ENCODE measurements at places on chromosomes 1 and 21.

GRCh38 chr1:200248541-200248940 lies 161.3 kb downstream of the ZNF281 start:
- DNase-seq: no peak

DNA sequence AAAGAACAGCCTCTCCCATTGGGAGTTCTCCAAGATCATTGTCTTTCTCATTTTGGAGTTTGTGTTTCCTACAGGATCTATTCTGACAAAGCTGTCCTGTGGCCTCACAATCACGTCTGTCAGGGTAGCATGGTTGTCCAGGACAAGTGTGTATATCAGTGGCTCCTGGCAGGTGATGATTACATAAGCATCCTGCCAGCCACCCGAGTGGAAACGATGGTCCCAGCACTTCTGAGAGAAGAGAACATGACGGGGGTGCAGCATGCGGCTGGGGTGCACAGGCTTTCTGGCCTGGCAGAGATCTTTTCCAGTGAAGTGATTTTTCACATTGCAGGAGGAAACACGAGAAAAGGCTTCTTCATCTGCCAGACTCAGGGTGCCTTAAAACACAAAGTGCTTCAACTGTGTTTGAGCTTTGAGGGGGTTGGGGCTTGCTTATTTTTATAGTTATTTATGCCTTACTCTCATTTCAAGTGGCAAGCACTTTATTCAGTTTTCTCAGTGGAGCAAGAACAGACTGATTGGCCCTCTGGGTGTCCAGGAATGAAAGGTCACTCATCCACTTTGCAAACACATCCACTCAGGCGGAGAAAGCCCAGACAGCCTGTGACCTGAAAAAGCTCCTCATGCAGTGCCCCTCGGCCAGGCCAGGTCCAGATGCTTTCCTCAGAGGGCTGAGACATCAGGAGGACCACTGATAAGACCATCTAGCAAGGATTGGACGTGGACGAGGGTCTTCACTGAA lies 186.0 kb downstream of the DUSP10 start:
- DNase-seq: no peak

- DNase-seq: no peak
Observed at GRCh38 chr1:40722622-40723021, 31.1 kb downstream of the NFYC start.

- DNase-seq: peak; percentile 49
Observed at GRCh38 chr1:185670187-185670627, 64.0 kb upstream of the HMCN1 start.

DNA sequence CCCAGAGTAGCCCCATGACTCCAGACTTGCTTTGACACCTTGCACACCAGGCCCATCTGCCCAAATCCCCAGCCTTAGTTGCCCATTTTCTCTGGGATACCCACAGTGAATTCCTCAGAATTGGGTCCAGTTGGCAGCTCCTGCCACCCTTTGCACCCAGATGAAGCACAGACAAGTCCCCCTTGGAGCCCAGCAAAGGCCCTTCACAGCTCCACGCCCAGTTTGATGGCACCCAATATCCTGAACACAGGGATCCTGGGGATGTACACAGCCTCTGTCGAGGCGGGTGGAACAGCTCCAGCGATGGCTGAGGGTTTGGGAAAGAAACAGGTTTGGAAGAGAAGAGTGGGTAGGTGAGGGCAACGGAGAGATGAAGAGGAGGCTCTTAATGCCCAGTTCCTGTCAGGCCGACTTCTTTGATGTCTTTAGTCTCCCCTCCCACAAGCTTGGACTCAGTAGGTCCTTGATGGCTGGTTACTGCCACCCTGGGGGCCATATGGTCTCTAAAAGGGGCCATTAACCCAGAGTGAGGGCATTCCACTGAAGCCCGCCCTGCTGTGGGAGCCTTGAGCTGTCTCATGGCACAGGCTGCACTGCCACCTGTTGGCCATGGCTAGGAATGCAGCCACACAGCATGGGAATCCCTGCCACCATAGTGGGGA lies 21.7 kb downstream of the TMEM53 start:
- peak; percentile 88 for DNase-seq

DNA sequence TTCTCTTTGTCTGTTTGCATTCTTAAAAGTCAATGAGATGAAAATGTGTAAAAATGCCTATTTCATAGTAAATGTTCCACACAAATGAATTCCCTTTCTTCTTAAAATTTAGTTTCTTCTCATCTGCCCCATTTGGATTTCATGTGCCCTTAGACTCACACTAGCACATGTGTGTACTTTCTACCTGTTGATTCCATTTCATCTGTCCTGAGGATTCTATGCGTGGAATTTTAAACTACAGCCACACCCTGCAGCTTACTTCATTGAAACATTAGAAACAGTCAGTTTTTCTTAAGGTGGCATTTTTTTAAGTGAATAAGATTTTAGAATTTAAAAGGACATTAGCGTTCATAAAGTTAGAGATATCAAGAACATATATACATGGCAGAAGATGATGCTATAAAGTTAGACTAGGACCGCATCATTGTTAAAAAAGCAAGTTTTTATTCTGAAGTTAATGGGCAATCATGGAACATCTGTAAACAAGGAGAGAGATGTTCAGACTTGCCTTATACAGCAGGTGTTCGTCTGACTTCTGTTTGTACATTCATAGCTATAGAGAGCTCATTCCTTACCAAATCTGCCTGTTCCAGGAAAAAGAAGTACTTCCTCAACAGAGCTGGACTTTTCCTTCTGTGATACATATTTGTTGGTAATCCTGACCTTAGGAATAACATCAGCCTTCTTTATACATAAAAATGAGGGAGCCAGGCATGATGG lies 3.9 kb upstream of the TUT4 start:
- DNase-seq: no peak

- DNase-seq: peak; percentile 36
Observed at GRCh38 chr1:119739150-119739549, 27.4 kb downstream of the PHGDH start.

DNA sequence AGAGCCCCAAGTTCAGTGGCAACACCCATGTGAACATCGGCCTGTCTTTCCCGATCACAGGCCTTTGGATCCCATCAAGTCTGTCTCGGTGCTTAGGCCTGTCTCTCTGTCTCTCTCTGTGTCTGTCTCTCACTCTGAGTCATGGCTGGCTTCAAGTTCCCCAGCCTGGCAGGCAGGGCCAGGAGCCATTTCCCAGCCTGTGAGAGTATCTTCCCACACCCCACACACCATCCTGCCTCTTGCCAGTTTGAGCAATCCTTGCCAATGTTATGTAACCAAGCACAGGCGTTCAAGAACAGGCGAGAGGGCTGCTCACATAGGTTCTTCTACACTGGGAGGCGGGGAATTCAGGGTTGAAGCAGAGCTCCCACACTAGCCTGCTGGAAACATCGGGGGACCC lies 70.0 kb upstream of the TMEM51 start:
- DNase-seq: no peak

GRCh38 chr1:111448482-111448917 lies 556 bp downstream of the WDR77 start:
- no peak for DNase-seq

- no peak for DNase-seq
Observed at GRCh38 chr1:190322274-190322673, 155.4 kb downstream of the BRINP3 start.

DNA sequence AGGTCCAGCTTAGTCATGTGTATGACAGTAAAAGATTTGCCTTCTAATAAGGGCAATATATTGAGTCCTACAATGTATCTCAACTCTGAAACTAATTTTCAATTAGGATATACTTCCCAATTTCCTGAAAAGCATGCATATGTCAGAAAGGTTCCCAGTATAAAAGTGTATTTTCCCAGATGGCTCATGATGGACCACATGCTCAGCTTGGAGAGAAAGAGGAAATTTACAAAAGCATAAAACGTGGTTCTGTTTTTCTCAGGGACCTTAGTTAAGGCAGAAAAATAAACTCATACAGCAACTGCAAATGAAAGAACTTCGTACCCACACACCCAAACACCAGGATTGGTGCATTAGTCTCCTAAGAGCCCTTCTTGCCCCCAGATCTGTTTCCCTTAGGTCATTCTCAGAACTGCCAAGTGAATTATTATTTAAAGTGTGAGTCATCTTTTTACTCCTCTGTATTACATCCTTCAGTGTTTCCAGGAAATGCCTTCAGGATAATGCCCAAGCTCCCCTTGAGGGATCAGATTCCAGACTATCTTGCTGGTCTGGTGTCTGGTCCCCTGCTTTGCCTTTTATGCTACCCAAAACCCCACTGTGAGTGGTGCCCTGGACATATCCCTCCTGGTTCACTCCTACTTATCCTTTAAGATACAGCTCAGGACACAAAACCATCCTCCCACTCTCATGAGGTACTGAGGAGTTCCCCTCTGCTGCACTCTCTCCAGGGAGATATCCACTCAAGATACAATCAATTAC lies 57.4 kb downstream of the SSX2IP start:
- DNase-seq: no peak

GRCh38 chr1:168654198-168654915 lies 74.6 kb downstream of the DPT start:
- DNase-seq: no peak

GRCh38 chr1:236119943-236120484 lies 22.3 kb upstream of the GPR137B start:
- DNase-seq: no peak

DNA sequence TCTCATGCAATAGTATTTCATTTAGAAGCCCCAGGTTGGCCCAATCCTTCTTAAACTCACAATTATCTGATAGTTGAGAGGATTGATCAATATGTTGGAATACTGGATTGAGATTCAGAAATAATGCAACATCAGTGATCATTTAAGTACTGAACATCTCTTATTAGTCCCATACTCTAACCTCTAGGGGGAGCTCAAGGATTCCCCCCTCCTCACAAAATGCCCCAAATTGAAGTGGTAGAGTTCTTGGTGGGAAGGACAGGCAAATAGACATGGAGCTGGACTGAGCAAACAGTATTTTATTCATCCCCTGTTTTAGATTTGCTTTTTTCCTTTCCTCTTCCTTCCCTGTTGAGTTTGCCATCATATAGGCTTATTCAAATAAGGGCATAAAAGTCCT lies 62.8 kb downstream of the NGF start:
- DNase-seq: no peak

DNA sequence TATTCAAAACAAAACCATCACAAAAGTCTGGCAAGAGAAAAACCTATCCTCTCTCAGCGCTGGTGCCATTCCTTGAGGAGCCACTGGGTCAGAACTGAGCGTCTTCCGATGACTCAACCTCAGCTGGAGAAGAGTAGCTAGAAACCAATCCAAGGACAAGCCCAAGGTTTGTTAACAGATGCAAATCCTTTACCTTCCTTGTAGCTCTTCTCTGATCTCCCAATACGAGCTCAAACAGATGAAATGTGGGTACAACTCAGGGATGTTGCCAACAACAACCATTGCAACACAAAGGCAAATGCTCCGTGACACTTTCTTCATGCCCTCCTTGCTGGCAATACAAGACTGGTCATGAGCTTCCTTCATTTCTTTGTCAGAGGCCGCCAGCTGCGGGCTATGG lies 337.1 kb downstream of the SIPA1L2 start:
- DNase-seq: no peak

GRCh38 chr1:62210960-62211359 lies 16.3 kb downstream of the L1TD1 start:
- DNase-seq: no peak

GRCh38 chr1:185215911-185216310 lies 58.9 kb downstream of the SWT1 start:
- DNase-seq: no peak

DNA sequence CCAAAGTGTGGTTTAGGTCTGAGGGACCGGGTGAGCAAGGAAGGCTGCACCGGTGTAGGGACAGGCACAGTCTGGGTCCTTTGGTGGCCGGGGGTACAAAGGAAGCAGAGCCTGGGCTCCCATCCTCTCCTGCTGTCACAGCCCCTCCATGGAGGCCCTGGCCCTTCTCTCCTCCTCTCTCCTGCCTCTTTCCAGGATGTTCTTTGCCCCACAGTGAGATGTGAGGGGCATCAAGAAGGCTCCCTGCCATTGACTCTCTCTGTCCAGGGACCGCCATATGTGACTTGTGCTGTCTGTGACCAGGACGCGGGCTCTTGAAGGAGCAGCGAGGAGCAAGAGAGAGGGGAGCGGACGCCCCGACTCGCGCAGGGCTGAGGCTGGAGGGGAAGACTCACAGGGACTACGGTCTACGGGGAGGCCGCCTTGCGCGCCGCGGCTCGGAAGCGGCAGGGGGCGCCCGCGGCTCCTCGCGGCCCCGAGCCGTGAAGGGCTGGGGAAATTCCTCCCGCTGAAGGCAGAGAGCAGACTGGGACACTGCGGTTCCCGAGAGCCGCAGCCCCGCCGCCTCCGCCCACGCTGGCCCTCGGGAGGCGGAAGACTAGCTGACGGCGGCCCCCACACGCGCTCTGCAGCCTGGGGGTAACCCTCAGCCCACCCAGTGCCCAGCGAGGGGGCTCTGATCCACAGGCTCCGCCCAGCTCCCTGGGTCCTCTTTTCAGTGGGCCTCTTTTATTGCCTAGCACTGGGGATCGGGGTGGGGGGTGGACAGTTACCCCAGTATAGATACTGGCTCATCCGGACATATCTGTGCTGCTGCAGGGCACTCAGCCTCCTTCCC lies 40.8 kb downstream of the MAB21L3 start:
- peak; percentile 47 for DNase-seq

GRCh38 chr1:30363031-30363430 lies 360.4 kb downstream of the MATN1 start:
- no peak for DNase-seq

DNA sequence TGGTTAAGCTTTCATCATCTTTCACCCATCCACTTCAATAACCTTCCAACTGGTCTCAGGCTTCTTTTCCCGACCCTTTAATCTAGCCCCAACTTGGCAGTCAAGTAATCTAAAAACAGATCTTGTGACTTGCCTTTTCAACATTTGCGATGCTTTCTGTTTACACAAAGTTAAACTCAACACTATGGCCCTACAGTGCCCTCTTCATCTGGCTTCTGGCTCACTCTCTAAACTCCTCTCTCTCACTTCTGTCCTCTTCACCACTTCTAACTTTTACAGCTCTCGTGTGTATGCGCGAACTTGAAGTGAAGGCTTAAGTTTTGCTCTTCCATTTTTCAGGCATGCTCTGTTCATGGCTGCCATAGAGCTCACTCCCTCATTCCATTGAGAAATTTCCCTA lies 1122.3 kb upstream of the ADGRL2 start:
- no peak for DNase-seq
